Inflammatory macrophage treated with lipopolysaccharide for 1 hour (primary cell): ENCODE measurements at places on chromosomes 13 and 19.

DNA sequence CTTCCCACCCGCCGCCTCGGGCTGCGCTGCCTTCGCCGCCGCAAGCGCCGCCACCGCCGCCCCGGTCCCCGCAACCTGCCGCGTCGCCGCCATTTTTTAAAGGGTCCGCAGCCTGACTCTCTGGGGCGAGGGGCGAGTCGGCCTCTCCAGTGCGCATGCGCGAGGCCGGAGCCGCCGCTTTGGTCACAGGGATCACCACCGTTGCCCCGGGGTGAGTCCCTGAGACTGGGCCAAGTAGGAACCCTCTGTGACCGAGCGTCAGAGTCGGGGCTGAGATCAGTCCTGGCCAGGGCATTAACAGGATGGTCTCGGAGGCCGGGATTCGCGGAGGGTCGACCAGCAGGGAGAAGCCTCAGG lies 42.6 kb downstream of the ZNF146 start:
- DNase-seq, result no peak

GRCh38 chr13:98751861-98752466 lies 508 bp downstream of the SLC15A1 start:
- DNase-seq, result no peak

DNA sequence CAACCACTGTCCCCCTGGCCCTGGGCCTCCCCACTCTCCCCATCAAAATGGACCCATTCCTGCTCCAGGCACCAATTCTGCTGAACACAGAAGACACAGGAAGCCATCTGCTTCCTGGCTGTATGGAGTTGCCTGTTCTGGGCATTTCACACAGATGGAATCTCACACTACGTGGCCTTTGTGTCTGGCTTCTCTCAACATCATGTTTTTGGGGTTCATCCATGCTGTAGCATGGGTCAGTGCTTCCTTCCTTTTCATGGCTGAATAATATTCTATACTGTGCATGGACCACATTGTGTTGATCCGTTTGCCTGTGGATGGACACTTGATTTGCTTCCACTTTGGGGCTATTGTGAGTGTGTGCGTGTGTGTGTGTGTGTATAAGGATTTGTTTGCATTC lies 15.0 kb upstream of the KLF2 start:
- no peak for DNase-seq

DNA sequence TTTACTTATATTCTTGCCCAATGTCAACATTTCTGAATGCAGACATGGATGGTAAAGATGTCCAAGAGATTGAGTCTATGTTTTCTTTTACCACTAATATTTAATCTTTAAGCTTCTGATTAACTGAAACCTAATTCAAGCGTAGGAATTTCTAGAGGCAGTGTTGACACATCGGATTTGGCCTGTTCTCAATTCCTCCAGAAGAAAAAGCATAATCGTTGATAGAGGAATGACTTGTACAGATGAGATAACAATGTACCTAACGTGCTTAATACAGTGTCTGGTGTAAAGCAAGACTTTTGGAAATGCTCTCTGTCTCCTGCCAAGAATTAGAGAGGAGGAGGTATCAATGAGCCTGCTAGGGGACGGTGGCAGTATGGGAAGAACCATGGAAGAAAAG lies 35.2 kb downstream of the SLC15A1 start:
- DNase-seq, result no peak

DNA sequence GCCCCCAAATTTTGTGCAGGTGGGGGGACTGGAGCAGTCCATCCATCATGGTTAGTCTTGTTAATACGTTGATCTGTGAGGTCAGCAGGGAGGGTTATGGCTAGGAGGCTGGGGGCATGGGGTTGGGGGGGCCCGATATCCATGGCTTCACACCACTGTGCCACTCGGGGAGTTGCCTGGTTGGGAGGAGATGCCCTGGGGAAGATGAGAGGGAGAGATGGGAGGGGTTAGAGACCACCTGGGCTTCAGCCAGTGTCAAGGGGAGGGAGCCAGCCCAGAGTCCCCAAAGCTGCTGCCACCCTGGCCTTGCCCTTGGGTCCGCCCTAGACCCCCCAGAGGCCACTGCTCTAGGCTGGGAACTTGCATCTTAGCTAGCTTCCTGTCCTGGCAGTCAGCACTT lies 1.8 kb upstream of the DMPK start:
- DNase-seq, result no peak

DNA sequence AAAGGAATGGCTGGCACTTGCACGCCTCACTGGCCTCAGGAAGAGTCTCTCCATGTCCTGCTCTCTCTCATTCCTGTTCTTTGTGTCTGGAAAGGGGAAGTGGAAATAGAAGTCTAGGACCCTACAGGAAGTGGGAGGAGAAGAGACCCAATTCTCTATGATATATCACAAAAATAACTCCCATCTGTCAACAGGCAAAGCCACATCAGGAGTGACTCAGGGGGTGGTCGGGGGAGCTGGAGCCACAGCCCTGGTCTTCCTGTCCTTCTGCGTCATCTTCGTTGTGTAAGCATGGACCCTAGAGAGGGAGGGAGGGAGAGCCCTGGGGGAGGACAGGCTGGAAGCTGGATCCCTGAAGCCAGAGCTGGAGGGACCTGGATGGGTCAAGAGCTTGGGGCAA lies 3.0 kb downstream of the SIGLEC9 start:
- peak; percentile 83 for DNase-seq

DNA sequence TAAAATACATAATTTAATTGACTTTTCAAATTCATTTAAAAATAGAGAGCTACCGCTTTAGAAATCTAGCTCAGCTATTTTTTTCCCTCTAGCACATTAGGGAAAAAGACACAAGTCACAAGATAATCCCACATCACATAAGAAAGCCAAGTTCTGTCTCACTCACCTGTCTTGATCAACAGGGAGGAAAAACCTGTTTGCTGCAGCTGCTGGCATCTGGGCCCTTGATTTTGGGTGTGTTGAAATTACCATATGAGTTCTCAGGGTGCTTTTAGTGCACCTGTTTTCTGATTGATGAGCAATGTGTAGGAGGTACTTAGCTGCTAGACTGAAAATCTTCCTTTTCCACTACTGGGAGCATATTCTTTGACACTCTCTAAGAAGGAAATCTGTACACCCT lies 53.8 kb downstream of the ZDHHC20 start:
- no peak for DNase-seq

- DNase-seq, result no peak
Observed at GRCh38 chr19:1509602-1510441, 3.0 kb downstream of the ADAMTSL5 start.

GRCh38 chr13:50167224-50167947 lies 152.1 kb downstream of the KCNRG start:
- DNase-seq, result no peak

- peak; percentile 71 for DNase-seq
Observed at GRCh38 chr13:90867336-90867683, 480.2 kb upstream of the MIR17HG start.

GRCh38 chr19:58336820-58337219 lies 10.0 kb downstream of the ZSCAN22 start:
- DNase-seq, result no peak

DNA sequence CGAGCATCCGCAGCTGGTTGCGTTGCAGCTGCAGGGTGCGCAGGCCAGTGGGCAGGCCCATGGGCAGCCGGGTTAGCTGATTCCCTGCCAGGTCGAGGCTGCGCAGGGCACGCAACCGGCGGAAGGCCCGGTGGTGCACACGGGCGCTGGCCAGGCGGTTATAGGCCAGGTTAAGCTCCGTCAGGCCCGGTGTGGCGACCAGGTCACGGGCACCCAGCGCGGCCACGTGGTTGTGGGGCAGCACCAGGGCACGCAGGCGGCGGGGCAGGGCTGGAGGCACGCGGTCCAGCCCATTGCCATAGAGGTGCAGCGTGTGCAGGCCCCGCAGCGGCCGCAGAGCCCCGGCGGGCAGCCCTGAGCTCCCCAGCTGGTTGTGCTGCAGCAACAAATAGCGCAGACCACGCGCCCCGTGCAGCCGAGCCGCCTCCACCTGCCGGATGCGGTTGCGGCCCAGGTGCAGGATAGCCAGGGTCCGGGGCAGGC lies 5.3 kb downstream of the PODNL1 start:
- DNase-seq, result no peak

DNA sequence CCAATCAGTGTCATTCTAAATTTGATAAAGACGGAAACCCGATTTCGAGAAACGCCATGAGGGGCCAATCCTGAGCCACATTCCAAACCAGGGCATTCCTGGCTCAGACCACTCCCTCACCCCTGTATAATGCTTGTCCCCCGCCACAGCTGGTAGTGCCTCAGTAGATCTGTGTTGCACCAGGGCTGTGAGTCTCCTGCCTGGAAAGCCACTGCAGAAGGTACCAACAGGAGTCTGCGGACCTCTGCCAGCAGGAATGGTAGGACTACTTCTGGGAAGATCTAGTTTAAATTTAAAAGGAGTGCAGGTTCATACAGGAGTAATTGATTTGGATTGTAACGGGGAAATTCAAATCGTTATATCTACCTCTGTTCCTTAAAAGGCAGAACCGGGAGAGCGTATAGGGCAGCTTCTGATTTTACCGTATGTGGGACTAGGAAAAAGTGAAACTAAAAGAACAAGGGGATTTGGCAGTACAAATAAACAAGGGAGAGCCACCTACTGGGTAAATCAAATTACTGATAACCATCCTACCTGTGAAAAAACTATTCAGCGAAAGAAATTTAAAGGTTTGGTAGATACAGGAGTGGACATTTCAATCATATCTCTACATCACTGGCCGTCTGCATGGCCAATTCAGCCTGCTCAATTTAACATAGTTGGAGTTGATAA lies 20.8 kb upstream of the ZNF266 start:
- no peak for DNase-seq

GRCh38 chr13:75102001-75102716 lies 379.8 kb downstream of the TBC1D4 start:
- no peak for DNase-seq

DNA sequence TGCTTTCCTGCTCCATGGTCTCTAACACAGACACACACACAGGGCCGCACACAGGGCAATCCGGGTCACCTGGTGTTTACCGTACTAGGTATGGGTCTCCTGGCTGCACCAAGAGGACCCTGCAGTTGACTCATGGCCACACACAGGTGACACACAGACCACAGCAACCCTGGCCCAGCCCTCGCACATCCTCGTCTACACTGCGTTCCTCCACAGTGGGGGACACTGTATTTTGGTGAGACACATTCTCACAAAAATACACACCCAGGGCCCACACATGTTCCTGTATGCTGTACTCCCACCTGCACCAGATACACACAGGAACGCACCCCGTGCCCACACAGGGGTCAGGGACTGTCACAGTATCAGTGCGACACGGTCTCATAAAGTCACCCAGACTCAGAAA lies 12.8 kb downstream of the PDE4A start:
- no peak for DNase-seq

DNA sequence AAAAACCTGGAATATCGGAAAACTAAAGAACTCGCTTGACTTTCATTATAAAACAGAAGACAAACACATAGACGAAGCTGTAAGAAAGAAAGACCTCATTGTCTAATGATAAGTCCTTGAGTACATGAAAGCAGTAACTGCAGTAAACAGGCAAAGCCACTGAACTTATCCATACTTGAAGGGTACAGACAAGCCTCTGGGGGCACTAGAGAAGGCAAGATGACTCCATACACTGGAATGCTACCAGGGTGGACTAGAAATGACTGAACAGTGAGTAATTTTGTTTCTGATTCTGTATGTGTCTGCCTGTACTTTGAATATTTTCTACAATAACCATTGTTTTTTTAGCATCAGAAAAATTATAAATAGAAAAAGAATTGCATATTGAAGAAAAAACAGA lies 507.9 kb downstream of the UQCRFS1 start:
- DNase-seq, result no peak

DNA sequence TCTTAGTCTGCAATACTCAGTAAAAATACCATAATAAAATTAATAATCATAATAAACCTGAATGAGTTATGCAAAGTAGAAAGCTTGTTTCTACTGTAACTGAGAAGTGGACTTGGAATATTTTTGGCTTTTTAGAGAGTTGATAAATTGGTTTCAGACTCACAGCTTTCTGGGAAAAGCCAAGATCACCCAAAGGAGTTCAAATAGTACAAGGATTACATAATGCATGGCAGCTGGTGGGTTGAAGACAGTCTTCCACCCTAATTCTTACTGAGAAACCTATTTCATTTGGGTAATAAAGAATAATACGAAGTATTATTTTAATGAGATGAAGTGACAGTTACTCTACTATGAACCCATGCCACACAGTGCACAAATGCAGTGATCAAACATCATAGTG lies 139.4 kb upstream of the KLF12 start:
- no peak for DNase-seq

GRCh38 chr19:46365561-46365960 lies 18.7 kb downstream of the PPP5C start:
- no peak for DNase-seq

GRCh38 chr13:32254916-32255723 lies 60.0 kb downstream of the ZAR1L start:
- no peak for DNase-seq

- peak; percentile 24 for DNase-seq
Observed at GRCh38 chr13:77335543-77335942, 8.6 kb upstream of the MYCBP2 start.

GRCh38 chr19:30254158-30254557 lies 118.0 kb upstream of the ZNF536 start:
- no peak for DNase-seq

DNA sequence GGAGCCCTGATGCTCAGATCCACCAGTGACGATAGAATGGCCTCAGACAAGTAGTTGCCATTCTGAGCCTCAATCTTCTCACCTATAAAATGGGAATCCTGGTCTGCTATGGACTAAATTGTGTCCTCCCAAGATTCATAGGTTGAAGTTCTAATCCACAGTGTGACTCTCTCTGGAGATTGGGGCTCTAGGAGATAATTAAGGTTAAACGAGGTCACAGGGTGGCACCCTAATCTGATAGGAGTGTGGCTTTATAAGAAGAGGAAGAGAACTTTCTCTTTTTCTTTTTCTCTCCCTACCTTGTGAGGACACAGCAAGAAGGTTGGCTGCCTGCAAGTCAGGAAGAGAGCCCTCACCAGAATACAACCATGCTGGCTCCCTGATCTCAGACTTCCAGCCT lies 214.1 kb downstream of the KATNAL1 start:
- no peak for DNase-seq

GRCh38 chr19:41299755-41300089 lies 10.2 kb upstream of the CCDC97 start:
- DNase-seq, result no peak

DNA sequence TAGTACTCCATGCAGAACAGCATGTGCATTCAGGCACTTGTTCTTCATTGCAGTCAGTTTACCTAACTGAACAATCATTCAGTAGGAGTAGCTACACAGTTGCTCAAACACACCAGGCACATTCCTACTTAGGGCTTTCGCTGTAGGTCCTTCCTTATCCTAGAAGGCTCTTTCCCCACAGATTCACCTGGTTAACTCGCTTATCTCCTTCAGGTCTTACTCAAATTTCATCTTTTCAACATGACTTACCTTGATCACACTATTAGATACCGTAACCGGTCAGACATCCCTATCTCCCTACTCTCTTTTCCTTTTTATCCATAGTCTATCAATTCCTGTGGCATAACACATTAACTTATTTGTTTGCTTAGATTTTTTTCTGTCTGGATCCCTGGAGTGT lies 14.6 kb downstream of the EDNRB start:
- DNase-seq, result no peak

GRCh38 chr13:113862931-113863523 lies 849 bp downstream of the GAS6 start:
- peak; percentile 24 for DNase-seq
